ENCODE measurements at places on chromosomes 6 and 20. TPM values are rescaled to one million over a fixed set of nuclear protein-coding genes. Genes with fewer than 3 reads are reported as not detected.

GRCh38 chr6:34836451-34836850, 44.6 kb downstream of the BLTP3A start:
- DNase-seq: no peak

GRCh38 chr6:3176562-3177355, 19.4 kb upstream of the TUBB2A start:
- DNase-seq: no peak

- no peak for DNase-seq
Measured at GRCh38 chr20:53899351-53900167, 170.8 kb downstream of the BCAS1 start.

DNA sequence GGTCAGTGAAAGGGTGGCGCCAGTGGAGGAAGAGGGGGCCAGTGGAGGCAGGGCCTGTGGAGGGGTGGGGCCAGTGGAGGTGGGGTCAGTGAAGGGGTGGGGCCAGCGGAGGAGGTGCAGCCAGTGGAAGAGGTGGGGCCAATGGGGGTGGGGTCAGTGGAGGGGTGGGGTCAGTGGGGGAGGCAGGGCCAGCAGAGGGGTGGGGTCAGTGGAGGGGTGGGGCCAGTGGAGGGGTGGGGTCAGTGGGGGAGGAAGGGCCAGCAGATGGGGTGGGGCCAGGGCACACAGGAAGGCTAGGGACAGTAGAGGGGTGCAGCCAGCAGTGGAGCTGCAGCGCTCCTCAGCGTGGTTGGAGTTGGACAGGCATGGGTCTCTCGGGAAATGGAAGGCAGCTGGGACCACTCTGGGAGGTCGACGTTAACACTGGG, 18.7 kb downstream of the ADRM1 start:
- DNase-seq: no peak

- no peak for DNase-seq
Measured at GRCh38 chr6:163375361-163375760, 39.2 kb upstream of the QKI start.

- no peak for DNase-seq
Measured at GRCh38 chr6:170434821-170435155, 118.3 kb downstream of the PSMB1 start.

The MMS22L gene
- polyA plus RNA-seq: 10.1 TPM

All from renal pelvis (tissue), 12 donors.